ENCODE measurements at places on chromosomes 16 and 17.
A peak's percentile ranks its signal among the peaks of the same experiment; 100 is the strongest.

DNA sequence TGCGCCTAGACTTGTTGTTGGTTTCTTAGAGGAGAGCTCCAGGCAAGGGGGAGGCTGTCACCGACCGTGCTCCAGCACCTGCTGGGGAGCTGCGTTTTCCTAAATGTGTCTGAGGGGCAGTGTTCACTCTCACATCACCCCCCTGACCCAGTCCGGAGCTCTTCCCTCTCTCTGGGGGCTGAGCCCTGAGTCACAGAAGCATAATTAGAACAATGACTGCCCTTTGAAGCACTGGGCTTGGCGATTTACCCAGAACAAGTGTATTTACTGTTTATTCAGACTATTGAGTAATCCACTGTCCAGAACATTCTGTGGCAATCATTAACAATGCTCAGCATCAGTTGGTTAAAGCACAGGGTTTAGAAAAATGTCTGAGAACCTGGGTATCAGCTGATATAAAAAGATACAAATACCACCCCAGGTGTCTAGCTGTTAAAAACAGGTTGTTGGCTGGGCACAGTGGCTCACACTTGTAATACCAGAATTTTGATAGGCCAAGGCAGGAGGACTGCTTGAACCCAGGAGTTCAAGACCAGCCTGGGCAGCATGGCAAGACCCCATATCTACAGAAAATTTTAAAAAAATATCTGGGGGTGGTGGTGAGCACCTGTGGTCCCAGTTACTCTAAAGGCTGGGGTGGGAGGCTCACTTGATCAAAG, 8.1 kb downstream of the CES4A start:
- peak; percentile 84 for DNase-seq

GRCh38 chr17:79824893-79825579, 14.2 kb downstream of the CBX4 start:
- no peak for DNase-seq

- no peak for DNase-seq
Measured at GRCh38 chr16:72996291-72997062, 51.5 kb downstream of the ZFHX3 start.

DNA sequence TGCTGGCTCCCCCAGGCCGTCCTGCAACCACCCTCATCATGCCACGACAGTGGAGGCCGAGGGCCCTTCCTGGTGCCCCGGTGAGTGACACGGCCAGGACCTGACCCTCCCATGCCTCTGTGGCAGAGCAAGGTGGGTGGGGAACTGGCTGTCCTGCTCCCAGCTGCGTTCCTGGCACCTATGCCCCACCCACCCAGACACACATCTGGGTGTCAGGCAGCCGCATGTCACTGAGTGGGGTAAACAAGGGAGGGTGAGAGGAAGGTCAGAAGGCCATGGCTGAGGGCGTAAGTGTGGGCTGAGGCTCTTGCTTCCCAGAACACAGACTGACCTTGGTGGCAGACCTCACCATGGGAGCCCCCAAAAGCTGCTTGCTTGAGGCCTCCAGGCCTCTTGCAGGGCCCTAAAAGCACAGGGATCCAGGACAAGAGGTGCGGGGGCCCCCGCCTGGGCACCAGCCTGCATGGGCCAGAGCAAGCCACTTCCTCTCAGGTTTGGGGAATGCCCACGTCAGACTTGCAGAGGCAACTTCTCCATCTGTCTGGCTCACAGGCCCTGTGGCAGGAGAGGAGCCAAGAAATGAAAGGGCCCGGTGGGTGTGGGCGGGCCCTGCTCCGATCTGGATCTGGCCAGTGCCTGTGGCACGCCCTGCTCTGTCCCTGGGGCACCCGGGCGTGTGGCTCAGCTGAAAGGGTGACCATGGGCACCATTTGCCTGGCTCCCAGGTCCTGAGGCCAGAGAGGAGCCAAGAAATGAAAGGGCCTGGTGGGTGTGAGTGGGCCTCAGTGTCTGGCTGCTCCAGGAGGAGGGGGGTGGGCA, 3.9 kb upstream of the CCDC57 start:
- DNase-seq: peak; percentile 71

DNA sequence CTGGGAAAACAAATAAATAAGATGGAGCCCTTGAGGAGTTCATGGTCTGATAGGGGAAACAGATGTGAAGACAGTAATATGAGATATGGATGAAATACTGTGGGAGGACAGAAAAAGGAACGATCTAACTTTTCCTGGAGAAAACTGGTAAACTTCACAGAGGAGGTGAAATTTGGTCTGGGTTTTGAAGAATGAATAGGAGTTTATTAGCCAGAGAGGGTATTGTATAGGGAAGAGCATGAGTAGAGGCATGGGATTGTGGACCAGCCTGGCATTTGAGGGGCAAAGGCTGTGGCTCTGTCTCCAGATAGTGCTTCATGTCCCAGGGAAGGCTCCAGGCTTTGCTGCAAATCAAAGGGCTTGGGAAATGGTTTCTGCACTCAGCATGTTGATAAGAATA, 1.6 kb downstream of the LPO start:
- no peak for DNase-seq

DNA sequence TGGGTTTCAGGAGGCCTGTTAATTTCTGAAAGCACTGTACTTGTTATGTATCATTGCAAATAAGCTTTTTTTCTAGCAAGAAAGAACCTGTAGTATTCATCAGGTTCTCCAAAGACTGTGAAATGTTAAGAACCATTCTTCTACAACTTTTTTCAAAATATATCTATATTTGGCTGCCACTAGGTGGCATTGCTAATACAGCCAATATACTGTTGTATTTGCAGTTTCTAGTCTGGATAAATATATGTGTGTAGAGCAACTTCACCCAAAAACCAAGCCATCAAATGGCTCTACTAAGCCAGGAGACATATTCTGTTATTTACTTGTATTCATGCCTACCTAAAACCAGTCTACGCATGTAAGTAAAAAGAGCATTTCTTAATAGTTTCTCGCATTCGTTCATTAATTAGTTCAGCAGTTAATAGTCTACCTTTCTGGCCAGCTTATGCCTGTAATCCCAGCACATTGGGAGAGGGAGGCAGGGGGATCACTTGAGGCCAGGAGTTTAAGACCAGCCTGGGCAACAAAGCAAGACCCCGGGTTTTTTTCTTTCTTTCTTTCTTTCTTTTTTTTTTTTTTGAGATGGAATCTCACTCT, 39.5 kb downstream of the VMP1 start:
- DNase-seq: no peak

GRCh38 chr16:10370096-10370726, 15.7 kb upstream of the ATF7IP2 start:
- no peak for DNase-seq

- DNase-seq: no peak
Measured at GRCh38 chr17:13490427-13490826, 111.3 kb downstream of the HS3ST3A1 start.

Measured in stromal cell of bone marrow (primary cell).